Myometrial cell (primary cell): ENCODE measurements at places on chromosomes 5 and 9. TPM values are rescaled to one million over a fixed set of nuclear protein-coding genes. Genes with fewer than 3 reads are reported as not detected.

ANKRD20A1 gene
- not detected in 2 replicates for total RNA-seq

TAF11L6 gene
- total RNA-seq: not detected in 2 replicates

PLEKHG4B gene
- not detected in 2 replicates for total RNA-seq

ASPN gene
- 1.4 and 2.1 TPM in 2 replicates for total RNA-seq

FRMD3 gene
- total RNA-seq: 0.86 and 2.1 TPM in 2 replicates

PPP2R2B gene
- total RNA-seq: 0.29 TPM in 1 of 2 replicates, not detected in the other

LAMC3 gene
- total RNA-seq: 0.35 TPM in 1 of 2 replicates, not detected in the other

FABP6 gene
- not detected in 2 replicates for total RNA-seq

ADRB2 gene
- under 0.01 TPM in 1 of 2 replicates, not detected in the other for total RNA-seq

PTPN3 gene
- total RNA-seq: 0.18 and 0.29 TPM in 2 replicates

FCN2 gene
- not detected in 2 replicates for total RNA-seq

ENHO gene
- total RNA-seq: not detected in 2 replicates

RFESD gene
- total RNA-seq: 0.58 and 2.1 TPM in 2 replicates

UBAP2 gene
- total RNA-seq: 14.7 and 21.0 TPM in 2 replicates

C9orf50 gene
- total RNA-seq: not detected in 2 replicates

NCS1 gene
- 49.6 and 50.2 TPM in 2 replicates for total RNA-seq

SHISAL2B gene
- total RNA-seq: not detected in 2 replicates

ELOVL7 gene
- not detected in 2 replicates for total RNA-seq

MCIDAS gene
- total RNA-seq: not detected in 2 replicates

TYRP1 gene
- total RNA-seq: not detected in 2 replicates

SLC46A2 gene
- not detected in 2 replicates for total RNA-seq

FST gene
- total RNA-seq: 1.2 TPM in 2 replicates

PNPLA7 gene
- total RNA-seq: under 0.01 TPM in 1 of 2 replicates, not detected in the other

SLC34A3 gene
- not detected in 2 replicates for total RNA-seq

GDA gene
- 0.18 TPM in 1 of 2 replicates, not detected in the other for total RNA-seq

SPAG8 gene
- 0.53 and 1.2 TPM in 2 replicates for total RNA-seq

GPR150 gene
- 0.18 and 0.86 TPM in 2 replicates for total RNA-seq

LTC4S gene
- total RNA-seq: 0.89 TPM in 1 of 2 replicates, not detected in the other

CDKN2A gene
- 52.5 and 58.8 TPM in 2 replicates for total RNA-seq

LHX3 gene
- total RNA-seq: not detected in 2 replicates

SPINK6 gene
- 1.1 TPM in 1 of 2 replicates, not detected in the other for total RNA-seq

SERF1A gene
- total RNA-seq: 0.29 and 16.5 TPM in 2 replicates

FAM78A gene
- 0.29 and 0.53 TPM in 2 replicates for total RNA-seq

TXN gene
- total RNA-seq: 357 and 379 TPM in 2 replicates

SOX30 gene
- 0.71 TPM in 1 of 2 replicates, not detected in the other for total RNA-seq

TAF11L10 gene
- not detected in 2 replicates for total RNA-seq

PCDHA10 gene
- not detected in 2 replicates for total RNA-seq

RORB gene
- total RNA-seq: 3.7 and 8.0 TPM in 2 replicates

FLT4 gene
- total RNA-seq: 0.18 TPM in 1 of 2 replicates, not detected in the other

LCP2 gene
- total RNA-seq: not detected in 2 replicates

SLC25A48 gene
- not detected in 2 replicates for total RNA-seq

CCNJL gene
- total RNA-seq: not detected in 2 replicates

HTR4 gene
- total RNA-seq: not detected in 2 replicates

N4BP3 gene
- total RNA-seq: 0.29 and 0.89 TPM in 2 replicates

NKD2 gene
- total RNA-seq: not detected in 2 replicates

ADRA1B gene
- under 0.01 TPM in 1 of 2 replicates, not detected in the other for total RNA-seq

GABRA6 gene
- not detected in 2 replicates for total RNA-seq

PCDHGA12 gene
- 14.9 and 15.6 TPM in 2 replicates for total RNA-seq

SLC6A7 gene
- total RNA-seq: not detected in 2 replicates

SYK gene
- not detected in 2 replicates for total RNA-seq
